ENCODE measurements at places on chromosomes 3 and 15.

DNA sequence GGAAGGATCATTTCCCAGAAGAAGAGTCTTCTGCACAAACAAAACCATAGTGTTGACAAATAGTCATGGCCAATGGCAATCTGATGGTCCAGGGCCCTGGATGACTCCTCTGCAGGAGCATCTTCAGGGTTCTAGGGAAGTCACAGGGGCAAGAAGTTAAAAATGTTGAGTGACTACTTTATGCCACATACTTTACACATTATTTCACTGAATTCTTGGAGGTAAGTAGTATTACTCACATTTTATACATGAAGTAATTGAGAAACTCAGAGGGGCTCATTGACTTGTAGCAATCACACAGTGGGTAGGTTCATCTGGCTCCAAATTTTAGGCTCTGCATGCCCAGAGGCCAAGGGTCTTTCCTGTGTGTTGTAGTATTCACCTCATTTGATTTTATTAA is 430.2 kb upstream of the MCTP2 start:
- DNase-seq: no peak

DNA sequence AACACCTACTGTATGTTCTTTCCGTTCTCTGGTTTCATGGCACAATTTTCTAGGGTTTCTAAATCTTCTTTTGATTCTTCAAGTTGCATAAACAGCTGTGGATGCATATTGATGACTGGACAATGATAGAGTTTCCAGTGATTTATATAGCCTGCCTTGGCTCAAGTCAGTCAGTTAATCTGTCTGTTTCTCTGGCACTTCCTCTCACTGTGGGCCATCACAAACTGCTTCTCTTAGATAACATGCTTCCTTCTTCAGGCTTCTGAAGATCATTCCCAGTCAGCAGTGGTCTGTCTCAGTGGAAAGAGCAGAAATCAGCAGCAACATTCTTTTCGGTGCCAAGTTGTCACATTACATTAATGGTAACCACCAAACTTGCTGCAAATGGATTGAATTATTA is 207.2 kb downstream of the RYR3 start:
- DNase-seq: no peak

GRCh38 chr15:45630917-45631691 is 3.7 kb upstream of the SQOR start:
- DNase-seq: no peak

DNA sequence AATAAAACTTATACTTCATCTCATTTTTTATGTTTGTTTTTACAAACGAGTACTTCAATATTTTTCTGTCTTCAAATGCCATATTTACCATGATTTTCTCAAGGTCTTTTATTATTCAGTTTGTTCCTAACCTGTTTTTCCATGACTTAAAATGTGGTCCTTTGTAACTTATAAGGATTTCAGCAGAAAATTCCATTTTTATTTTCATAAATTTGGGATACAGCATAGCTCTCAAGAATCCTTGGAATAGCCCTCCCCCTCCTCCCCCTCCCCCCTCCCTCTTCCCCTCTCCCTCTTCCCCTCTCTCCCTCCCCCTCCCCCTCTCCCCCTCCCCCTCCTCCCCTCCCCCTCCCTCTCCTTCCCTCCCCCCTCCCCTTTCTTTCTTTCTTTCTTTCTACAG is 14.9 kb upstream of the STX19 start:
- DNase-seq: no peak

GRCh38 chr3:153210660-153211059 is 48.6 kb downstream of the RAP2B start:
- no peak for DNase-seq

All from naive thymus-derived CD8-positive, alpha-beta T cell (primary cell).